Sigmoid colon (tissue), 7 donors: ENCODE measurements at places on chromosomes 2 and 18. TPM values are rescaled to one million over a fixed set of nuclear protein-coding genes. Genes with fewer than 3 reads are reported as not detected.
A peak's percentile ranks its signal among the peaks of the same experiment; 100 is the strongest.

The PTH2R gene
- total RNA-seq: not detected

- no peak overlapping the region for H3K27ac ChIP-seq
- no peaks in the 10 kb centered on the region for H3K36me3 ChIP-seq
- no peaks in the 10 kb centered on the region for H3K4me1 ChIP-seq
- H3K27me3 ChIP-seq: no peaks in the 10 kb centered on the region
- no peak overlapping the region for H3K4me3 ChIP-seq
Measured at GRCh38 chr18:43414006-43414405, 136.7 kb upstream of the SYT4 start.

The CDK5R2 gene
- total RNA-seq: not detected

The ADGRF3 gene
- not detected for total RNA-seq

DNA sequence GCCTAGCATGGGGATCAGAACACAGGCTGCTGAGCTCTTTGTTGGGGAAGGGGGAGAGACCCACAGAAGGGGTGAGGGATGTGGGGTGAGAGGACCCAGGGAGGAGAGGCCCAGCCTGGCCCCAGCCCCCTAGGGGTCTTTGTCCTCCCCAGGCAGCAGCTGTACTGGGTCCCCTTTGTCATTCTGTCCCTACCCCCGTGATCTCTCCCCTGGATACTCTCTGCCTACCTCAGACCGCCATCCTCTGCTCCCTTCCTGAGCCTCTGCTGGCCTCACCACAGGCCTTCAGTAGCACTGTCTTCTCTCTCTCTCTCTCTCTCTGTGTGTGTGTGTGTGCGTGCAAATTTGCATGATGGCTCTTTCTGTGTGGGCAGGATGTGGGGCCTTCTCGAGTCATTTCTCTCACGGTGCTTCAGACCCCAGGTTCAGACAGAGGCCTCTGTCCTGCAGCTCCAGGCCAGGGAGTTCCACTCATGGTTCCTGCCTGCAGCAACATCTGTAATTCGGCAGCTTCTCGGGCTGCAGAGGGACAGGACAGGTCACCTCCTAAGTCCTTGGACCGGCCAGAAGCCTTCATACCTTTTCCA lies 1.4 kb downstream of the PSD4 start:
- no peaks in the 10 kb centered on the region for H3K36me3 ChIP-seq
- no peak for DNase-seq
- no peaks in the 10 kb centered on the region for H3K4me1 ChIP-seq
- no peaks in the 10 kb centered on the region for H3K27me3 ChIP-seq
- H3K27ac ChIP-seq: no peak overlapping the region

The COLEC12 gene
- total RNA-seq: 24.7 TPM

DNA sequence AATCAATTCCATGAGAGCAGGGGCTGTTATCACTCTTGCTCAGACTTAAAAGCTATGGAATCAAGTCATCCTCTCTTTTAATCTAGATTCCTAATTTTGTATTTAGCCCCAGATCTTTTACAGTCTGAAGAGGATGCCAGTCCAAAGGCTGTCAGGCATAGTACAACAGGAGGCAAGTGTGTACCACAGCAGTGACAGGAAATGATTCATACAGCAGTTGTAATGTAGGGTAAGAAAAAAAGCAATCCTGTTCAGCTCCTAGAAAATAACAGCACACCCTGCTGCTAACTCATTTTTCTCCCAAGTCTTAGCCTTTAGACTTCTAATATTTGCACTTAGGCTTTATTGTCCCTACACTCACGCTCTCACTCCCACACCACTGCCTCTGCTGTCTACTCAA lies 127.8 kb upstream of the SYT4 start:
- no peak overlapping the region for H3K4me3 ChIP-seq
- H3K27me3 ChIP-seq: no peaks in the 10 kb centered on the region
- H3K4me1 ChIP-seq: no peaks in the 10 kb centered on the region

DNA sequence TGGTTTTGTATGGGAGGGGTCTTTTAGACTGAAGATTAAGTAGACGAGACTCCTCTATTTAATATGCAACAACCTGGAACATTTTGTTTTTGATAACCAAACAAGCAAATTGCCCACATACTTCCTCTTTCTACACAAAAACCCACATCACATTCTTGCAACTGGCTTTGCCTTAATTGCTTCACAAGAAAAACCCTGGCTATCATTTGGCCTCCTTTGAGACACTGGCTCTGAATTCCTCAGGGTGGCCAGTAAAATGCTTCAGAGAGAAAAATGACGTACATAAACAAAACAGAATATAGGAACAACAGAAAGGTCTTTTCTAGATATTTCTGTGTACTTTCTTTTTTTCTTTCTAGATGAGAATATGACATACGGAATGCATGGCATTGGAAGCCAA lies 103.0 kb downstream of the TRIB2 start:
- no peaks in the 10 kb centered on the region for H3K36me3 ChIP-seq
- no peak overlapping the region for H3K4me3 ChIP-seq
- H3K4me1 ChIP-seq: no peaks in the 10 kb centered on the region
- H3K27ac ChIP-seq: peak overlapping the region; percentile 48

- no peaks in the 10 kb centered on the region for H3K36me3 ChIP-seq
- no peak overlapping the region for H3K4me3 ChIP-seq
- H3K27me3 ChIP-seq: no peaks in the 10 kb centered on the region
- no peaks in the 10 kb centered on the region for H3K4me1 ChIP-seq
- H3K27ac ChIP-seq: no peak overlapping the region
Measured at GRCh38 chr2:58569475-58570185, 328.5 kb upstream of the FANCL start.

The CYS1 gene
- 8.9 TPM for total RNA-seq

The DSG1 gene
- not detected for total RNA-seq

- H3K27ac ChIP-seq: no peak overlapping the region
- no peak for DNase-seq
- H3K4me3 ChIP-seq: no peak overlapping the region
- no peaks in the 10 kb centered on the region for H3K27me3 ChIP-seq
Measured at GRCh38 chr2:173612354-173612753, 257.7 kb downstream of the CDCA7 start.
